ENCODE measurements at places on chromosomes 13 and 19.

DNA sequence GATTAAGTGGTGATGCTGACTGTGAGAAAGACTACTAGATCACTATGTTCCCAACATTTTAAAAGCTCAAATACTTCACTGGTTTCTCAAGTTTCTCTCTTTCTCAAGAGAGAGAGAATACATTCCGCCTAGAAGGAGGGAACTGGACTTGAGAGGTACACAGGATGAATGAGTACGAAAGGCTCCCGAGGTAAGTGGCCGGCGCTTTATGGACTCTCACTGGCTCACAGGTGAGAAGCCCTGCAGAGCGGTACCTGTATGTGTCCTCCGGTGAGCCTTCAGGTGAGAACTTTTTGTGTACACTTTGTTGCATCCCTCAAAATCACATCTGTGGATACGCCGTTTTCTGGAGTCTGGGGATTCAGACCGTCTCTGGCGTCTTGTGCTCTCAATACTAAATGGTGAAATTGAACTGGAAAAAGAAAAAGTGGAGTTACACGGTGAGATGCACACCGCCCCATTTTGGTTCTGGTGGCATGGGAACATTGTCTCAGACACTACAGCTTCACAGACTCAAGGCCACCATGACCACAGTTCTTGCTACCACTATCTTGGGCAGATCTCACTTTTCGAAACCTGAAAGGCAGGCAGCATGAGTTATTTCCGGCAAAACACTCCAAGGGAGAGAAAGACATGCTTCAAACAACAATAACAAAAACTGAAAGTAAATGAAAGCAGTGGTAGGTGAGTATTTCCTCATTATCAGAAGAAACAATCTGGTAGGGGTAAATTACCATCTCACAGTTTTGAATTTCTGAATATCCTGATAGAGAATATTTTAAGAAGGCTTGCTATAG is 418.9 kb downstream of the KLF12 start:
- peak; percentile 47 for DNase-seq

DNA sequence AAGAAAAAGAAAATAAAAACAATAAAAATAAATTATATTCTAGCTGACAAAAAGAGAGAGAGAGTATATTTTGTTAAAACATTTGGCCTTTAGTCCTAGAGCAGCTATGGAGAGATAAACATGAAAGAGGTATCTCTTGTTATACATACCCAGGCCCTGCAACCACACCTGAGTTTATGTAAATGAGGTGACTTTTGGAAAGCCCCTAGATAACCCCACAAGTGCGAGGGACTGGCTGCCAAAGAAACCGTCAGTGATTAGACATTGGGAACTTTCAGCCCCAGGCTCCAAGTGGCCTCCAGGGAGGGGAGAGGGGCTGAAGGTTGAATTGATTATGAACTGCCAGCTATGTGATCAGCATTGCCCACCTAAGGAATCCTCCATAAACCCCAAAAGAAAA is 2.1 kb upstream of the NLRP7 start:
- DNase-seq: no peak

DNA sequence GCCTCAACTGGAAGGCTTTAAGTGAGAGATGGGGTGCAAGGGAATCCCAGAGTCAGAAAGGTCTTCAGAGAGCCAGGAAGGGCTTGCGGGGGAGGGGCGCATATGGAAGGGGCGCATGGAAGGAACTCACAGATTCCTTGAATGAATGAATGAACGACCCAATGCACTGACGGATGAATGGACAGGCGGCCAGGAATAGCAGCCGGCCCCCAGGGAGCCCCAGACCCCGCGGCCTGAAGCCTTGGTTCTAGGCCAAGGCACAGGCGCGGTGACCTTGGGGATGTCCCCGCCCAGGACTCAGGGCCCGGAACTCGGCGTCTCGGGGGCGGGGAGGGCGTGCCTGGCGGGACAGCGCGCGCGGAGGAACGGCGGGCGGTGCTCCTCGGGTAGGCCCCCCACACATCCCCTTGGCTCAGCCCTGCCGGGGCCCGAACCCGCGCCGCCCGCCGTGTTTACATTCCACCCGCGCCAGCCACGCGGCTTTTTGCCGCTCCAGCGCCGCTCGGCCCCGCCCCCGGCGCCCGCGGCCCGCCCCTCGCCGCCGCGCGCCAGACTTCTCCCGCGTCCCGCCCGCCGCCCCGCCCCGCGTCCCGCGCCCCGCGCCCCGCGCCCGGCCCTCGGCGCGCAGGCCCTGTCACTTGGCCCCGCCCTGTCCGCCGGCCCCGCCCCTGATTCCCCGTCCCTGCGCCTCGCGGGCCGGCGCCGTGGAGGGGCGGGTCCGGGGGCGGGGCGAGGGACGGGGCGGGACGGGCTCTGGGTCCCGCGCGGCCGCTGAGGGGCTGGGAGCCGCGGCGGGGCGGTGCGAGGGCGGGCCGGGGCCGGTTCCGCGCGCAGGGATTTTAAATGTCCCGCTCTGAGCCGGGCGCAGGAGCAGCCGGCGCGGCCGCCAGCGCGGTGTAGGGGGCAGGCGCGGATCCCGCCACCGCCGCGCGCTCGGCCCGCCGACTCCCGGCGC is at the start of gene CCNE1:
CCNE1 (plus strand) TSS at position 867 of the 955 bp plus-strand sequence. CDS start 565 bp downstream, outside the sequence.
- peak; percentile 34 for DNase-seq

GRCh38 chr13:113630804-113631203 is 27.2 kb downstream of the ATP4B start:
- DNase-seq: no peak

DNA sequence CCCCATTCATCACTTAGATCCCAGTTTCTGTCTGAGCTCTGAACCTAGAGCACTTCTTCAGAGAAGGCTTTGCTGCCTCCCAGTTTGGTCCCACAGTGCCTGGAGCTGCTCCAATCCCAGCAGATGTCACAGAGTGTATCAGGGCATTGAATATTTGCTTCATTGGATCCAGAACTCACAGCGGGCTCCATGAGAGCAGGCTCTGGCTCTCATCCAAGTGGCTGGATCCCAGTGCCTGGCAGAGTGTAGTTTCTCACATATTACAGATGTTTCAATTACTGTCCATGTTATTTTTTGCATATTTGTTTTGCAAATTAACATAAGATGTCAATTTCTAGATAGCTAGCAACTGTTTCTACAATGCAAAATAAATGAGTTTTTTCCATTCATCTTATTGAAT is 50.6 kb downstream of the MYO16 start:
- DNase-seq: no peak

DNA sequence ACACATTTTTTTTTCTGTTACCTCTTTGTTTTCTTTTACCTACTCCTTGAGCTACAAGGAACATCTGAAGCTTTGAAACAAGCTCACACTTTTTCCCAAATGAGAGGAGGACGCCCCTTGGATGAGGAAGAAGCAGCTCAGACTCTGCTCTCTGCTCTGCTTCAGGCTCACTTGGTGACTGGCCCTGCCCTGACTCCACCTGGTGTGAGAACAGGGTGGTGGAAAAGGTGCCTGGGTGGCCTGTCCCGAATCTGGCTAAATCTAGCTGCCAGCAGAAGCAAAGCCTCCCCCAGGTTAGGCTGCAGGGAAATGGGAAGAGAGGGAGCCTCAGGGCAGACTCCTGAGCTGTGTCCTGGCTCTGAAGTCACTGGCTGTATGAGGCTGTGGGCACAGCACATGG is 68.0 kb upstream of the CEACAM8 start:
- DNase-seq: no peak

DNA sequence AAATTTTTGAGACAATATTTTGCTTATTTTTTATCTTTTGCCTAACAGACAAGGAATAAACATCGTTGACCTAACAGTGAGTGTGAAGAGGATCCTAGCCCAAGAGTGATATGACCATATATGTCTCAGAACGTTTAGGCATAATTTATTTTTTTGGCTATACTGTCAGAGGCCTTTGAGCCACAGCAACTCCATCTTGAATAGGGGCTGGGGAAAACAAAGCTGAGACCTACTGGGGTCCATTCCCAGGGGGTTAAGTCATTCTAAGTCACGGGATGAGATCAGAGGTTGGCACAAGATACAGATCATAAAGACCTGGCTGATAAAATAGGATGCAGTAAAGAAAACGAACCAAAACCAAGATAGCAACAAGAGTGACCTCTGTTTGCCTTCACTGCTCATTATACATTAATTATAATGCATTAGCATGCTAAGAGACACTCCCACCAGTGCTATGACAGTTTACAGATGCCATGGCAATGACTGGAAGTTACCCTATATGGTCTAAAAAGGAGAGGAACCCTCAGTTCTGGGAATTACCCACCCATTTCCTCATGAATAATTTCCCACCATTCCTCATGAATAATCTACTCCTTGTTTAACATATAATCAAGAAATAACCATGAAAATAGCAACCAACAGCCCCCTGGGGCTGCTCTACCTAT is 510.9 kb upstream of the PCDH9 start:
- DNase-seq: peak; percentile 11

GRCh38 chr19:56727677-56728076 is 56.1 kb upstream of the ZNF835 start:
- no peak for DNase-seq

DNA sequence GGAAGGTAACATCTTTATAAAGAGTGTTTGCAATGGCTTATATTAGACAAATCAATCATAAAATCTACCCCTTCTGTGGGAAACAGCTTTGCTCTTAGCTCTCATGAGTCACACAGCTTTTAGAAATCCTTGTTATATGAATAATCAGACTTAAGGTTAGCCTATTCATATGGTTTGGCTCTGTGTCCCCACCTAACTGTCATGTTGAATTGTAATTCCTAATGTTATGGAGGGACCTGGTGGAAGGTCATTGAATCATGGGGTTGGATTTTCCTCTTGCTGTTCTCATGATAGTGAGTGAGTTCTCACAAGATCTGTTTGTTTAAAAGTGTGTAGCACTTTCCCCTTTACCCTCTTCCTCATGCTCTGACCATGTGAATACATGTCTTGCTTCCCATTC is 704.2 kb upstream of the KLHL1 start:
- DNase-seq: peak; percentile 2

- DNase-seq: no peak
These were observed 222.0 kb upstream of the ZNF507 start for GRCh38 chr19:32123355-32123940.

DNA sequence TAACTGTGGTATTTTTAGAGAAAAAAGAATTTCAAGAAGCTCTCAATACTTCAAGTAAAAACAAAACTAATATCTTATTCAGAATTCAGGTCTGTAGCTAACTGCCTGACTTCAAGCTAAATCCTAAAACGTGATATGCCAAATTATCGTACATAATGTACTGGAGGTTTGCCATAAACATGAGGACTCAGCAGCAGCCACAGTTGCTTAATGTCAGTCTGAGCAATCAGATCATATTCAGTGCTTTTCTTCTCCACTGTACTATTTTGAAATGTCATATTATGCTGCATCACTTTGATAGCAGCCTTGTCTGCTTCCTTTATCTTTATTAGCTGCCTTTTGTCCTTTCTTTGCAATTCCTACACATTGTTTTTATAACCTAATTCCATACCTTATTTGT is 265.1 kb upstream of the EDNRB start:
- no peak for DNase-seq

GRCh38 chr13:54593504-54593903 is 1564.9 kb downstream of the OLFM4 start:
- DNase-seq: no peak

GRCh38 chr13:44732503-44733098 is 156.5 kb upstream of the TSC22D1 start:
- DNase-seq: no peak

DNA sequence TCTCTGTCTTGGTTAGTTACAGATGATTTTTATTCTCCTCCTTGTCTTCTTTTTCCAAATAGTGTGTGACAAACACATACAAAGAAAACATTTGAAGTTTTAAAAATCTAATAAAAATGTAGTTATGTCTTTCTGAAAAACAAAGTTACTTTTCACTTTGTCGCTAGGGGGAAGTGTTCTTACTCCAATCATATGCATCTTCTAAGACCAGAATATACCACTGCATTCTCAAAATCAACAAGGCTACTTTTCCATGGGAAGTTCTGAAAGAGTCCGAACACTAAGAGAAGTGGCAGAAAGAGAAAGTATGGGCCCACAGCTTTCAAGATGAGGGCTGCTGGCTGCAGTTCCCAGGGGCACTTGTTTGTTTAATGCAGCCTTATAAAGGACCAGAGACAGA is 208.9 kb downstream of the DCT start:
- DNase-seq: no peak

GRCh38 chr19:50050406-50051227 is 24.8 kb downstream of the ZNF473 start:
- DNase-seq: peak; percentile 75

DNA sequence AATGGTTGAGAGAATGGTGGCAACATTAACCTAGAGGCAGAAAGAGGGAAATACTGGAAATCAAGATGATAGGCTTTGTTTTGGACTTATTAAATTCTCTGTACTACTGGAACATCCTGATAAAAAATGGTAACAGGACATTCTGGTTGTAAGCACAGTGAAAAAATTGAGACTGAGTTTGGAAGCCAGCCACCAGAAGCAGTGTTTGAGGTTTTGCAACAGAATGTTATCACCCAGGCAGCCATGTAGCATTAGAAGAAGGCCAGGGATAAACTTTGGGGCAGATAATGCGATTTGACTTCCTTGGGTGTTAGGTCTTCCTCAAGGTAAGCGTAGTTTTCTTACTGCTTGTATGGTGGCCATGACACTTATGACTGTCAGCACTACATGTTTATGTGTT is 307.4 kb downstream of the ATP8A2 start:
- no peak for DNase-seq

- peak; percentile 39 for DNase-seq
These were observed 25.2 kb downstream of the IPO5 start for GRCh38 chr13:97978651-97979050.

- DNase-seq: peak; percentile 2
These were observed 127.3 kb upstream of the EDNRB start for GRCh38 chr13:78045916-78046315.

Measured in renal cortical epithelial cell (primary cell).